ENCODE measurements at places on chromosomes 3 and 15.
A peak's percentile ranks its signal among the peaks of the same experiment; 100 is the strongest.

DNA sequence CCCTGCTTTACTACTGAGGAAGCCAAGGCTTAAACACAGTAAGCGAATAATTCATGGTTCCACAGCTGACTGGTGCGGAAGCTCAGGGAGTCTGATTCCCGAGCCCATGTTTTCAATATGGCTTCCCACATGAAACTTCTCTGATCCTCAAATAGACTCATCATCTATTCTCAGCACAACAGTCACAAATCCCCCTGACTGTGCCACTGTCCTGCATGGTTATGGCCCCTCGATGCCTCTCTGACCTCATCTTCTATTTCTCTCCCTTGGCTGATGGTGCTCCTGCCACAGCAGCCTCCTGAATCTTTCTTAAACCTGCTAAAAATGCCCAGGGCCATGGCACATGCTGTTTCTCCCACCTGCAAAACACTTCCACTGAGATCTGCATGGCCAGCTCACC is 43.2 kb downstream of the SRGAP3 start:
- DNase-seq = no peak

DNA sequence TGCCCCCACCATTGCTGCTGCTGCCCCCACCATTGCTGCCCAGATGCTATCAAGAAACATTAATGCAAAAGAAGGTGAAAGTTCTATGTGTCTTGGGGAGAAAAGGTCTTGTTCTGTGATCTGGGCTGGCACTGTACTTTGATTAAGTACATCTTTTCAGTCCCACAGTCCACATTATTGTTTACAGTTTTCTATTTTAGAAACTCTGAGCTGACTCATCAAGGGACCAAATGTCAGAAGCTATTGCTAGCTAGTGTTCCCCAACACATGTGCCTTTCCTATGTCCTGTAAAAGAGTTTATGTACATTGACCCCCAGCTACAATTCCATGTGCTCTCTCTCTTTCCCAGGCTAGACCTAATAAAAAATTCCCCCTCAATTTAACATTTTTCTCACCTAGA is 264.7 kb upstream of the NECTIN3 start:
- no peak for DNase-seq

GRCh38 chr3:14740983-14741382 is 66.0 kb downstream of the C3orf20 start:
- no peak for DNase-seq

DNA sequence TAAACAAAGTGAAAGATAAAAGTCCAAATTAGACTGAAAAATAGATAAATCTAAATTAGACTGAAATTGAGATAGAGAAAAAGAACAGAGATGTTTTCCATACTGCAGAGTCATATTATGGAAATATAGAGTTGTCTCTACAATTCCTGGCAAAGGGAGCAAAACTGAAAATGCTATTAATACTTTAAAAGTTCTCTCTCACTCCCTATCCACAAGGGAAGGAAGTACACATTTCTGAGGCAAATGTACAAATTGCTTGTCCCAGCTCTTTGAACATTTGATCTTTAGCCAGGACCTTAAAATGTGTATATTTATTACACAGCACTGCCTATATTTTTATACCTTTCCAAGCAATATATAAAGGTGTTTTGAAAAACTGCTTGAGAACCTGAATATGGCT is 225.1 kb upstream of the SEMA6D start:
- DNase-seq = no peak

GRCh38 chr3:38579551-38580449 is 69.7 kb downstream of the SCN5A start:
- DNase-seq = no peak

GRCh38 chr3:70010346-70010745 is 10.8 kb downstream of the SAMMSON start:
- DNase-seq = no peak

DNA sequence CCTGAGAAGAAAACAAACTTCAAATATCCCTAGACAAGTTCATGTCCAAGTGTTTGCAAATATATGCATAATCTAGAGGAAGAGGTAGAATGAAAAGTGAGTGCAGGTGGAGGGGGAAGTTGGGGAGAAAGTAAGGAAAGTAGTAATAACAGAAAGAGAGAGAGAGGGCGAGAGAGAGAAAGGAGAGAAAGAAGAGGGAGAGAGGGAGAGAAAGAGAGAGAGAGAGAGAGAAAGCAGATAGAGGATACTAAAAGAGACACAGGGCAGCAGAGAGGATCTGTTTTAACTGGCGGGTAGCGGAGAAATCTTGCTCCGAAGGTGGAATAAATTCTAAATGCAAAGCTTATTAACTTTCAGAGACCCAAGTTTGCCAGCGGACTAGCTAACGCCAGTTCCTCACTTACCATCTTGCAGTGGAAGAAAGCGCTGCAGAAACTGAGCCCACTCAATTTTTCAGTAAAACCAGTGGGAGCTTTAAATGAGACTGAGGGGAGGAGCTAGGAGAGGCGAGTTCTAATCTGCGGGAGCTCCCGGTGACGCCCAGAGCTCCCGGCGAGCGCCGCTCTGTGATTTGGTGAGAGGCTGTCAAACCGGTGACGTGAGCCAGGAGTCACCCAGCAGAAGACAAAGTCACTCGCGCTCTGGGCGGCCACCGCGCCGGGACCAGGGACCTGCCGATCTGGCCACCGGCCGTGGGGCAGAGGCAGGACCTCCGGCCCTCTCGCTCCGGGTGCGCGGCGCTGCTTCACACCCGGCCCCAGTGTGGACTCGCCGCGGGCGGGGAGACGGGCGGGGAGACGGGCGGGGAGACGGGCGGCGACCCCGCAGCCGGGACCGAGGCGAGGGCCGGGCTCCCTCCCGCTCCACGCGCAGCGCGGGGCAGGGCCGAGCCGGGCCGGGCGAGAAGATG is at the start of gene GMNC:
GMNC (minus strand) TSS at position 486 of the 910 bp plus-strand sequence; CDS start at position 407, 79 bp downstream.
- DNase-seq = peak; percentile 73

- DNase-seq = no peak
Measured at GRCh38 chr3:169008776-169009358, 654.6 kb downstream of the MECOM start.

- DNase-seq = no peak
Measured at GRCh38 chr15:92904722-92905571, 4.8 kb downstream of the CHD2 start.

DNA sequence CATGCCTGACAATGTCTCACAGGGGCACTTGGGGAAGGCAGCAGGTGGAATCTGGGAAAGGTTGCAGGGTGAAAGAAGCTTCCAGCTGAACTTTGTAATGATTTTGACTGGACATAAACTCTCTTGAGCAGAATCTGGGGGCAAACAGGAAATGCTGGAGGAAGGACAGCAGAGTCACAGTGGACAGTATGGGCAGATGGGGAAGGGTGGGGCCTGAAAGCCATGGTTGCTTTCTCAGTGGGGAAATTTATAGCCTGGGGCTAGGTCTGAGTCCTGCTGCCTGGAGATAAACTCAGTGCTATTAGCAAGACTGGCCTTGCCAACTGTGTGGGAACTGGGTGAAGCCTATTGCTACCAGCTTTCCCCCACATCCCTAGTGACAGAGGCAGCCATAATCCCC is 203.2 kb downstream of the OSBPL10 start:
- no peak for DNase-seq

DNA sequence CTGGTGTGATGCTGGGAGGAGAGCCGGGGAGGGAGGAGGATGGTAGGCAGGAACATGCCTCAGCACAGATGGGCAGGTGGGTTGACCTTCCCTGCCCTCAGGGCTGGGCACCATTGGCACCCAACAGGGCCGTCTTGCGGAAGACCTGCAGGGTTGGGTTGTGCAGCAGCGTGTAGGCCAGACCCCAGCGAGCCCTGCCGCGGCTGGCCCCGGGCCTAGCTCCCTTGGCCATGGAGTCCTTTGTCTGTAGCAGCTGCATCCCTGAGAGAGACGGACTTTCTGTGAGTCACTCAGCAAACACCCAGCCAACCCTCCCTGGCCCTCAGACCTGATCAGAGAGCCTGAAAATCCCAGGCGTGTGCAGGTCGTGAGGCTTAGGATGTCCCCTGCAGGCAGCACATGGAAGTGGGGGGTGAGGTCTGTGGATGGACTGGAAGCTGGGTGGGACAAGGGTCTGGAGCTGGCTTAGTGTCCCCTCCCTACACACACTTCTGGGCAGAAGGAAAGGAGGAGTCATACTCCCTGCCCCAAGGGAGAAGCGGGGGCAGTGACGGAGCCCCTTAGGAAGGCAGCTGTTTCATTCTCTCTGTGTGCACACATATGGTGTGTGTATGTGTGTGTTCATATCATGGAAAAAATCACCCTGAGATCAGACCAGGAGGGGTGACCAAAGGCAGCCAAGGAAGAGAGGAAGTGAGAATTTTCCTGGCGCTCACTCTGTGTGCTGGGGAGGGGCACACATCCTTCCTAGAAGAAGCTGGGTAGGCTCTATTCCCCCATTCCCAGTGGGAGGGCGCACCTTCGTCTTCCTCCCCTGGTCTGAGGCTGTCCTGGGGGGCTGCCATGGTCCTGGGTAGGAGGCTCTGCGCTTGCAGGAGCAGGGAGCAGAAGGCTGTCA is 6.7 kb downstream of the ISLR start:
- no peak for DNase-seq

GRCh38 chr15:31839388-31839787 is 190.9 kb upstream of the CHRNA7 start:
- no peak for DNase-seq

GRCh38 chr3:139263798-139264197 is 80.0 kb upstream of the MRPS22 start:
- no peak for DNase-seq

GRCh38 chr3:186821429-186822387 is 15.4 kb upstream of the RFC4 start:
- DNase-seq = no peak

GRCh38 chr3:178271740-178272387 is 264.4 kb upstream of the KCNMB2 start:
- no peak for DNase-seq

GRCh38 chr3:187684880-187685279 is 14.7 kb upstream of the SST start:
- DNase-seq = no peak

- DNase-seq = no peak
Measured at GRCh38 chr15:91954292-91954691, 100.8 kb downstream of the SLCO3A1 start.

GRCh38 chr15:66908744-66909095 is 156.7 kb upstream of the SMAD3 start:
- DNase-seq = no peak

GRCh38 chr15:76140074-76140464 is 80.3 kb downstream of the TMEM266 start:
- DNase-seq = no peak

GRCh38 chr3:52483577-52484381 is 11.4 kb upstream of the STAB1 start:
- no peak for DNase-seq

DNA sequence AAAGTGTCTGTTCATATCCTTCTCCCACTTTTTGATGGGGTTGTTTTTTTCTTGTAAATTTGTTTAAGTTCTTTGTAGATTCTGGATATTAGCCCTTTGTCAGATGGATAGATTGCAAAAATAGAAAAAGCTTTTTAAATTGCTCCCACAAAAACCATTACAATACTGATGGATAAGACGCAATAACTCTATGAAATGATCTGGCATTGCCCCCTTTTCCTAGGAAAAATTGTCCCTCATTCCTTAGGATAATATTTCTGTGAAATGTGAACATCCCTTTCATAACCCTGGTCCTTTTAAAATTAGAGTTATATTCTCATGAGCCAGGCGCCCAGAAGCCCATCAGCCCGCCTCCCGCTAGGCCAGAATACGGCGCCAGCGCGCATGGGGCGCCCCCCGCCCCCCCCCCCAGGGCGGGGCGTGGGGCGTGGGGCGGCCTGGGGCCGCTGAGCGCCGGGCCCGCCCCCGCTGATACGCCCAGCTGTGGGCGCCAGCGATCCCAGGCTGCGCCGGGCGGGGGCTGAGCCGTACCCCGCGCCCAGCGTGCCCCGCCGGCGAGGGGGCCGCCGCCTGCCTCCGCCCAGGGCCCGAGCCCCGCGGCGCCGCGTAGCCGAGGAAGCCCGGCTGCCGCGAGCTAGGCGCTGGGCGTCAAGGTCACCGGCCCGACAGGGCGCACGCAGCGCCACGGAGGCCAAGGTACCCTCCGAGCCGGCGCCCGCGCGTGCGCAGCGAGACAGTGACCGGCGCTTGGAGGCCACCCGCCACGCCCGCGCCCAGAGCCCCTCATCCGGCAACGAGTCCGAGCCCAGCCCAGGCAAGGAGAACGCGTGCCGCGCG is 11.1 kb upstream of the ROPN1B start:
- DNase-seq = no peak

Data from Caco-2 (cell line).